ENCODE measurements at places on chromosomes 16 and 17.

GRCh38 chr16:11384184-11384955, 39.1 kb downstream of the RMI2 start:
- DNase-seq: no peak

- no peak for DNase-seq
Observed at GRCh38 chr16:5770118-5770517, 672.5 kb upstream of the EEF2KMT start.

DNA sequence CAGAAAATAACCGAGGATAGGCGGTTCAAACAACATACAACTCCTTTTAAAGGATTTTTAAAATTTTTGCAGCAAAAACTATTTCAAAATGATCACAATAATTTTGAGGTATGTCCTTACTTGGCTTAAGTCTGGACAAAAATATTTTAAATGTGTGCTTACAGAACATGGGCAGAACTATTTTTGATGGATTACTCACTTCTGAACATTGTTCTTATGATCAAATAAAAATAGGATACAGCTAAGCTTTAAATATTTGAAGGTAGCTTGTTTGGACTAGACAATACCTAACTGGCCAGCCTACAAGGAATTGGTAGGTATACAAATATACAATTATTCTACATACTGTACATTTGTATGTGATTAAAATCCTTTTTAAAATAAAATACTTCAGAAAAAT, 14.3 kb upstream of the INTS2 start:
- no peak for DNase-seq

DNA sequence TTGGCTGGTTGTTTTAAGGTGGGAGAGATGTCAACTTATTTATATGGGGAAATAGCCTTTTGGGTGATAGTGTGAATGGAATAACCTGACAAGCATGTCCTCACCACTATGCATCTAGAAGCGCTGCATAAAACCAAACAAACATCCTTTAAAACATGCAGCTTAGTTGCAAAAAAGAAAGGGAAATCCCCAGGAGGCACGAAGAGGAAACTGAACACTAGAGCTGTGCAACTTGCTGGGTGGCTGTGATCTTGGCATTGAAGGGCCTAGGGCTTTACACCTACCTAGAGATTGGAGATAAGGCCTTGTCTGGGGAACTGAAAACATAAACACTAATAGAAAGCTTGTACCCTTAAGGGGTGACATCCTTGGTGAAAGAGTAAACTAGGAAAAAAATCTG, 7.3 kb downstream of the C16orf54 start:
- no peak for DNase-seq
